ENCODE measurements at places on chromosomes 5 and 9.

GRCh38 chr5:31757806-31758205 lies 118.9 kb downstream of the PDZD2 start:
- no peak for DNase-seq

GRCh38 chr5:163172540-163173338 lies 264.7 kb upstream of the CCNG1 start:
- no peak for DNase-seq

DNA sequence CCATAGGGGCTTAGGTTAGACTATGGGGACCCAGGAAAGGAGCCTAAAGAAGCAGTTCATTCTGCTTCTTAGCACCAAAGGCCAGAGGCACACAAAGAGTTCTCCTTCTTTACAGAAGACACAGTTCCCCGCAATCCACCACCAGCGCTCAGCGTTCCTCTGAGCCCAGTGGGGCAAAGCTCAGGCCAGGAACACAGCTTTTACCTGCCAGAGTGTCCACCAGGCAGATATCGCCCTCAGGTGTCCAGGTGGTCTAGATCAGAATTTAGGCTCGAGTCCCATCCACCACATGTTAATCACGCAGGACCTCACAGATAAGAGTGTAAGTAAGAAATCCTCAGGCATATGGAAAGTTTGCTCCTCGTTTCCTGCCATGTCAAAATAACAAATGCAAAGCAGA lies 53.0 kb downstream of the UBE2QL1 start:
- DNase-seq, result no peak

GRCh38 chr9:86546712-86547111 lies 192.5 kb upstream of the TUT7 start:
- no peak for DNase-seq

GRCh38 chr5:172786736-172787462 lies 15.9 kb upstream of the DUSP1 start:
- no peak for DNase-seq

- no peak for DNase-seq
These were observed 57.9 kb upstream of the MIER3 start for GRCh38 chr5:57009811-57010210.

DNA sequence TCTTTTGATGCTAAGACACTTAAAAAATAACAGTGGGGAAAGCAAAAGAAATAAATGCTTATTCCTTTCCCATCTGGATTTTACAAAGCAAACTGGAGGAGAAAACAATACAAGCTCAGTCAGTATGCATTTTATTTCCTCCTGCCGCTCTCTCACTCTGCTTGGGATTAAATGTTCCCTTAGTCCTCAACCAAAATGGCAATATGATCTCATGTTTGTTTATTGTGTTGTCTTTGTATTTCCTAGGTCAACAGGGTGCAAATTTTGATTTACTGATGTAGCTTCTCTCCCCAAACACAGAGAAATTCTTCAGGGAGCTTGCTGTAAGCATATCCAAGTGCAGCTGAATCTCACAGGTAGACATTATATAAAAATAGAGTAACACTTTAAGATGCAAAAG lies 92.1 kb upstream of the ERBIN start:
- DNase-seq, result no peak

DNA sequence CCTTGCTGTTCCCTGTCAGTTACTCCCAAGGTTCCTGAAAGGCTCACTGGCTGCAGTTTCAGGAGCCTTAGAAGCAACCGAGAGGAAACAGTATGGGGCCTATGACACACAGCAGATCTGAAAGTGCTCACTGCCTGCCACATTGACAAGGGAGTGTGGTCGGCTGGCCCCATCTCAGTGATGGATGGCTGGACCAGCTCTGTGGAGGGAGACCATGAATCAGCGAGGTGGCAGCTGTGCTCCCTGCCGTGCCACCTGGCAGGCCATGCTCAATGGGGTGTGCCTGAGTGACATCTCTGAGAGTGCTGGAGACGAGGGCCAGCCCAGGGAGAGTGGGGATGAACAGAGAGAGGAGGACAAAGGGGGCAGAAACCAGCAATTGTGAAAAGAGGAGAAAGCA lies 49.1 kb downstream of the DOCK2 start:
- DNase-seq, result no peak

DNA sequence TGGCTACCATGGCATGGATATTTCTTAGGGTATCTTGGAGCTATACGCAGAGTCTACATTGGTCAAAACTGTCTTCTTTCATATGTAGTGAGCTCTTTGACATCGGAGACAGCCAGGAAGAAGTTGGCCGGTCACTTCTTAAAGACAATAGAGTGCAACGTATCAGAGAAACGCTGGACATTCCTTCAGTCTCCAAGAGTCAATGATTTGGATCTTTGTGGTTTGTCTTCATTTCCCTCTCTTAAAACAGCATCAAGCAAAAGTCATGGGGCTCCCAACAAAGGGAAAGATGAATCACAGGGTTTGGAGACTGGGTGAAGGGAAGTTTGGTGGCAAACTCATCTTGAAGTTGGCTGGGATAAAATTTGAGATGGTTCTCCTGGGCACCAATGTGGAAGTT lies 320.1 kb downstream of the AGTPBP1 start:
- DNase-seq, result no peak

- no peak for DNase-seq
These were observed 367.2 kb downstream of the TMEM232 start for GRCh38 chr5:110359221-110359620.

- no peak for DNase-seq
These were observed 9.6 kb downstream of the PRRT1B start for GRCh38 chr9:131554843-131555351.

GRCh38 chr9:111525056-111525977 lies at the start of gene ZNF483:
ZNF483 (plus strand) TSS chr9:111525179; CDS start chr9:111527396, 2,217 bp downstream.
- no peak for DNase-seq

DNA sequence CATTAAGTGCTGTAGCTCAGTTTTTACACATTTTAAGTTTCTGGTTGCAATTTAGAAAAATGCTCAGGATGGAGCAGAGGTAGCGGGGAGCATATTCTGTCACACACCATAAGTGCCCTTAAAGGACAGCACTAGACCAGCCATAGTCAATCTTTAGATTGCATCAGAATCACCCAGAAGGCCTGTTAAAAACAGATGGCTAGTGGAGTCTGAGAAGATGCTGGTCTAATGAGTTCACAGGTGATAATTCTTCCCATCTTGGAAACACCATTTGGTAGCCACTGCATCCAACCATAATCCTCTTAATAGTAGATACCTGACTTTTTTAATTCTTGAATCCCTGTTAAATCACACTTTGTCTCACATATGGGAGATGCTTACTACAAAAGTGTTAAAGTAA lies 113.2 kb downstream of the CDH18 start:
- no peak for DNase-seq

DNA sequence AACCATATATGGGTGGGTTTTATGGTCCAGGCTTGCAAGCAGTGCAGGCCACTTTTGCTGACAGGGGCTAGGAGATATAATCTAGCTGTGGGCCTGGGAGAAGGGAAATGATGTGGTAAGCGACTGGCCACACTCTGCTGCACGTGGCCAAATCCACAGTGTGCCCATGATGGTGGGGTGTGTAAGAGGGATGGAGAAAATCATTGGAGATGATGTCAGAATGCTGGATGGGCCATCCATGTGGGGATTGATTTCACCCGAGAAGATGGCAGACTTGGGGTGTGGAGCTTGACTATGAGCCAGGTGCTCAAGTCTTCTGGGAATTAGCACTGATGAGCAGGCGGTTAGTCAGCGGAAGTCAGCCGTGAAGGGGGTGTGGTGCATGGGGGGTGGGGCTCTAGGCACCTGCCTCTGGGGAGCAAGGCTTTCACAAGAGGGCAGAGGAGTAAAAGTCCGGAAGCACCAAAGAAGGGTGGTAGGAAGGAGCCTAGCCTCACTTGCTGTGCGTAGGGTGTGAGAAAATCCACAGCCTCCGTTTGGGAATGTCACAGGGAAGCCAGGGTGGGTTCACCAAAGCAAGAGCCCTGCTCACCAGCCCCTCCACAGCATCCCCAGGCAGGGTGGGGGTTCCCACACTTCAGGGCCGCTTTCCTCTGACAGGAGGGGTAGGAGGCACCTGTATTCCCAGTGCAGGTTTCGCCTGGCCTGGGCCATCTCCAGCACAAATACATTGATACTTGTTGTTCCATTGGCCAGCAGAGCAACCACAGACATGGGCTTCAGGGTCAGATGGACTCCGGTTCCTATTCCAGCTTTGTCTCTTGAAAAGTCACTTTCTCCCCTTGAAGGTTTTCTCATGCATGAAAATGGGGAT lies 44.5 kb upstream of the ANGPTL2 start:
- DNase-seq, result no peak

- no peak for DNase-seq
These were observed 12.4 kb downstream of the NFIL3 start for GRCh38 chr9:91411096-91411771.

- no peak for DNase-seq
These were observed 13.6 kb downstream of the ZBTB43 start for GRCh38 chr9:126818482-126818881.

DNA sequence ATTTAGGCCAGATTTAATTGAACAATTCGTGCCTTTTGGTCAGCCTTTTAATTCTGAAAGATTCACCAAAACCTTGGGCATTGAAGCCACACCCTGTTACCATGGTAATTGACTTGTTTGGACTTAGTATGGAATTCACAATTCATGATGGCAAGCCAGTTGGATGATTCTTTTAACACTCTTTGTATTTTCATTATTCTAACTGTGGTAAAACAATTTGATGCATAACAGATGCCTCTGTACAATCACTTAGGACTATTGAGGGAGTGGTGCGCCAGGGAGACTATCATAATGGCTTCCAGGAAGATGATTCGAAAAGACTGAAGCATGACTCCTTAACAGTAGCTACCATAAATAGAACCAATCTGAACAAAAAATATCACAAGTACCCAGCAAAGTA lies 381.1 kb upstream of the ADAMTS16 start:
- DNase-seq, result no peak

GRCh38 chr9:136316896-136317676 lies 10.3 kb upstream of the GPSM1 start:
- no peak for DNase-seq

DNA sequence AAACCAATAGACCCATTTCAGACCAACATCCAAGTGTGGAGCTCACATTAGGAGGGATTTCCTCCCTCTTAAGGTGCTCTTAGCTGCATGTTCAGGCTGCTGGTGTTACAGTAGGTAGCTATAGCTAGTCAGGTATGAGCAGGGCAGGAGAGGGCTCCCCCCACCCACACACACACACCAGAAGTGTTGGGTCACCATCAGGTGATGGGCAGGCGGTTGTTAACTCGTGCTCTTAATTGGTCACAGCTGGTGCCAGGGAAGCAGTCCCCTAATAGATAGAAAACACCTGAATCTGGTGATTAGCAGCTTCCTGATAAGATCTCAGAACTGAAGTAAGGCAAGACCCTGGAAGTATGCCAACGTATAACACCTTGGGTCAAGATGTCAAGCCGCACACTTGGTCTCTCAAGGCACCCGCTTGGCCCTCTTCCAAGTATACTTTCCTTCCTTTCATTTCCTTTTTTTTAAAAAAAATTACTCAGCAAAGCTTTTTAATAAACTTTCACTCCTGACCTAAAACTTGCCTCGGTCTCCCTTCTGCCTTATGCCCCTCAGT lies 532.4 kb downstream of the DNAH5 start:
- DNase-seq, result peak; percentile 3

GRCh38 chr5:9861666-9862256 lies 231.6 kb upstream of the TAS2R1 start:
- DNase-seq, result no peak

DNA sequence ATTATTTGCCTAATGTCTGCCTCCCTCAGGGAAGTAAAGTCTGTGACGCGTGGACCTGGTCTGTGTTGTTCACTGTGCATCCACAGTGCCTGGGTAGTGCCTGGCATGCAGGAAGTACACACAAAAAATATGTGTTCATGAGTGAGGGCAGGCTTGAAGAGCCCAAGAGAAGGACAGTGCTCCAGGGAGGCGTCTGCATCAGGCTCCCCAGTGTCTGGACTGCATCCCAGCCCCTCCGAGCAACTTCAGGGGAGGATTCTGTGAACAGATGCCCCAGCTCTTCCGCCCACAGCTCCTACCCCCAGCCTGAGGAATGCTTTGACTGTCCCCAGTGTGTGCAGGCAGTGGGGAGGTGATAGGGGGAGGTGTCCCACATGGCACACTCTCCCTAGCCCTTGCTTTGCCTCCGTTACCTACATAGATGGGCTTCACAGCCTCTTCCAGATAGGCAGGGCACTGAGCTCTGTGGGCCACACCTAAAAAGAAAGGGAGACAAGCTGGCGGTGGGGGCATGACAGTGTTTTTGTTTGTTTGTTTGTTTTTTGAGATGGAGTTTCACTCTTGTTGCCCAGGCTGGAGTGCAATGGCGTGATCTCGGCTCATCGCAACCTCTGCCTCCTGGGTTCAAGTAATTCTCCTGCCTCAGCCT lies 25.4 kb downstream of the IRF1 start:
- DNase-seq, result no peak

GRCh38 chr9:84228130-84228720 lies 112.3 kb downstream of the SLC28A3 start:
- DNase-seq, result no peak

- DNase-seq, result no peak
These were observed 19.2 kb downstream of the SLC22A4 start for GRCh38 chr5:132313366-132313765.

- no peak for DNase-seq
These were observed 435.7 kb upstream of the RIOK2 start for GRCh38 chr5:97618721-97619120.

- no peak for DNase-seq
These were observed 1.8 kb upstream of the PROP1 start for GRCh38 chr5:177997846-177998245.

DNA sequence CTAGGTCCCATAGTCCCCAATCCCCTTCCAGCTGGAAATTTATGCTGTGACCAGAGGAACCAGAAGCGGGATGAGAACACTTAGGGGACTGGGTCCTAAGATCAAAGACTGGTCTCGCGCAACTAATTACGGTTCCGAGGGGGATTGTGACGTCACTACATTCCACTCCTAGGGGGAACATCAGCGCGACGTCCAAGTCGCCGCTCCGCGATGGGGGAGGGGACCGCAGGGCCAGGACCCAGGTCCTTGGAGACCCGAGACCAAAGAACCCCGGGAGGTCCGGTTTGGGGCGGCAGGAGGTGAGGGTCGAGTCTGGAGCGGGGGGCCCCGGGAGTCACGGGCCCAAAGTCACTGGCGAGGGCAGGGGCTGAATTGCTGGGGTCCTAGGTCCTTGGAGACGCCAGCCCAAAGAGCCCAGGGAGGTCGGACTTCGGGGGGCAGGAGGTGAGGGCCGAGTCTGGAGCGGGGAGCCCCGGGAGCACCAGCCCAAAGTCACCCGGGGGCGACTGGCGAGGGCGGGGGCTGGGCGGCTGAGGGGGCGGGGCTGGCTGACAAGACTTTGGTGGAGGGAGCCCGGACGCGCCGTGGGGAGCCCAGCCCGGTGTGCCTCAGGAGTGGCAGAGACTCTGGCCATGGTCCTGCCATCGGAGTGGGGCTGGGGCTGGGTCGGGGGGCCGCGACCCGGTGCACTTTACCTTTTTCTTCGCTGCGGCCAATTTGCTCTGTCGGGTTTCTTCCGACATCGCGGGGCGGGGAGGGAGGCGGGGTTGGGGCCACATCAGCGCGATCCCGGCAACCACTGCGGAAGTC lies at the start of gene GOLGA2:
Gene GOLGA2 (minus strand): TSS at position 810 of the 810 bp plus-strand sequence. CDS start 31 bp downstream, at position 779.
- peak; percentile 34 for DNase-seq
